ENCODE measurements at places on chromosomes 16 and 17. TPM values are rescaled to one million over a fixed set of nuclear protein-coding genes. Genes with fewer than 3 reads are reported as not detected.

GRCh38 chr17:68599552-68600066 lies 1.6 kb downstream of the FAM20A start:
- no peak for DNase-seq

GRCh38 chr17:50034498-50035364 lies 21.2 kb upstream of the ITGA3 start:
- no peak for DNase-seq

GRCh38 chr16:50293994-50294855 lies 27.9 kb downstream of the ADCY7 start:
- peak; percentile 11 for DNase-seq

GRCh38 chr17:81396278-81396721 lies 1.0 kb downstream of the BAHCC1 start:
- DNase-seq: no peak

The HIGD1B gene
- 11.6 TPM for total RNA-seq

The CAPN15 gene
- total RNA-seq: 25.8 TPM
